SW480 (cell line): ENCODE measurements at places on chromosomes 6 and 20.

GRCh38 chr20:42656130-42656529, 533.6 kb downstream of the PTPRT start:
- DNase-seq = no peak

- DNase-seq = peak; percentile 14
These were observed 65.2 kb downstream of the STX11 start for GRCh38 chr6:144215402-144215931.

GRCh38 chr6:34130862-34131261, 15.0 kb downstream of the GRM4 start:
- DNase-seq = no peak

GRCh38 chr20:3071610-3072529, at the start of gene OXT:
Gene OXT (plus strand): TSS chr20:3071620. CDS start chr20:3071656, 36 bp downstream.
- DNase-seq = no peak

DNA sequence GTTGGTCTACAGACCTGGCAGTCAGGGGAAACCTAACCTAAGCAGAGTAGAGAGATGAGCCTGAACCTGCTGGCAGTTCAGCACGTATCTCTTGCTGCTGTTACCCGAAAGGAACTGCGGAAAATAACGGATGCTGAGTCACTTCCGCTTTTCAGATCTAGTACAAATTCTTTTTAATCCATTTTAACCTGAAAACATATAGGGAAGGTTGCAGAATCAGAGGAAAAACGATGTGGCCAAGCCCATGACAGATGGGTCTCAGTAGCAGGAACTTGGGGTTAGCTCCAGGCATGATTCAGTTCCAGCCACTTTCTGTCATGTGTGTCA, 351.9 kb upstream of the PRND start:
- DNase-seq = no peak

GRCh38 chr6:129936329-129937165, 75.4 kb upstream of the TMEM244 start:
- peak; percentile 26 for DNase-seq

DNA sequence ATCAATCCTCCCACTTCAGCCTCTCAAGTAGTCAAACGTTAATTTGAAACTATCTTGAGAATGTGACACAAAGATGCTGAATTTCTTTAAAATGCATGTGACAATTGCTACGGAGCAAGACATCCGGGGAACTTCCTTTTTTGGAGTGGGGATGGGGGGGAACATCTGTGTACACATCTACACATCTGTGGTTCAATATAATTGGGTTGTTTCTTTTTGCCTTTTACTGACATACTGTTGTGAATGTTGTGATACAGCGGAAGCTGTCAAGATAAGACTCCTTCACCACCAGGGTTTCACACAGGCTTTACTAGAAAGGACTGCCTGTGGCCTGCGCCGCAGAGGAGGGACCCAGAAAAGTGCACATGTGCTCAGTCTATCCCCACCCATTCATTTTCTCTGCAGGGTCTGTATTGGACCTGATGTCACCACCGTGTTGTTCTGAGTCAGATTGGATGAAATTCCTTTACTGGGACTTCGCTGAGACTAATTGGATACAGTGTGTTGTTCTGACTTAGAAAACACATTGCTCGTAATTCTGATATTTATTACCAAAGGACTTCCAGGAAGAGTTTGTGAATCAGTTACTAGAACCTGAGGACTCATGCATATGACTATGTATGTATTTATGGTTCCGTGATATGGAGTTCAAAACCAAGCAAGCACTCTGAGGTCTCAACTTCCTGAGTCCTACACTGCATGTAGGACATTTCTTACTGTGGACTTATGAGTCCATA, 98.7 kb upstream of the SGK1 start:
- DNase-seq = no peak

DNA sequence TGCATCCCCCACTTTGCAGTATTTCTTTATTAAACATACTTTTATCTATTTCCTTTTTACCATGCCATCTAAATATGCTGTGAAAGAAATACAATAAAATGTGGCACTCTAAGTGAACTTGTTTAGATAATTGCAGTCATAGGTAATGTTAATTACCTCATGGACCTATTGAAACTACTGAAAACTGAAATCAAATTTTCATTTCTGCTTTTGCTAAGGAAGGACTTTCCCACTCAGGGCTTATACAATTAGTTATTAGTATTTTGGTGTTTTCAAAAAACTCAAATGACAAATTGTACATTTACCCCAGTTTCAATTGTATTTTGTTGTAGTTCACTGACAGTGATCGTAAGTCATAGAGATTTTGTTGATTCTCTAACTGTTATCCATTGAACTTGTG, 88.4 kb downstream of the ID4 start:
- DNase-seq = no peak

- no peak for DNase-seq
These were observed 110.1 kb downstream of the PREP start for GRCh38 chr6:105292689-105293339.

GRCh38 chr6:84466511-84466910, 239.1 kb upstream of the CEP162 start:
- DNase-seq = peak; percentile 33

DNA sequence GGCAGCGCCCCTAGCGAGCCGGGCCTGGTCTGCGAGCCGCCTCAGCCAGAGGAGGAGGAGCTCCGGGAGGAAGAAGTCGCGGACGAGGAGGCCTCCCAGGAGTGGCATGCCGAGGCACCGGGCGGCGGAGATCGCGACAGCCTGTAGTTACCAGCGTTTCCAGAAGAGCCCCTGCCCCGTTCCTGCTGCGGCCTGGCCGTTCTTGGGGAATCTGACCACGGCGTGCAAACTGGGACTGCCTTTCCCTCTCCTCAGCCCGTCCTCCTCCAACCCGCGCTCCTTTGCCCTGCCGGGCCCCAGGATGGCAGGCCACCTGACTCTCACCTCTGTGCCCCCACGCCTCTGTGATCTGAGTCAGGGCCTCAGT, 802 bp downstream of the HDGFL1 start:
- no peak for DNase-seq

- DNase-seq = peak; percentile 30
These were observed 10.1 kb upstream of the NHSL1 start for GRCh38 chr6:138509371-138509770.

- no peak for DNase-seq
These were observed 184.3 kb downstream of the JARID2 start for GRCh38 chr6:15430186-15430585.

DNA sequence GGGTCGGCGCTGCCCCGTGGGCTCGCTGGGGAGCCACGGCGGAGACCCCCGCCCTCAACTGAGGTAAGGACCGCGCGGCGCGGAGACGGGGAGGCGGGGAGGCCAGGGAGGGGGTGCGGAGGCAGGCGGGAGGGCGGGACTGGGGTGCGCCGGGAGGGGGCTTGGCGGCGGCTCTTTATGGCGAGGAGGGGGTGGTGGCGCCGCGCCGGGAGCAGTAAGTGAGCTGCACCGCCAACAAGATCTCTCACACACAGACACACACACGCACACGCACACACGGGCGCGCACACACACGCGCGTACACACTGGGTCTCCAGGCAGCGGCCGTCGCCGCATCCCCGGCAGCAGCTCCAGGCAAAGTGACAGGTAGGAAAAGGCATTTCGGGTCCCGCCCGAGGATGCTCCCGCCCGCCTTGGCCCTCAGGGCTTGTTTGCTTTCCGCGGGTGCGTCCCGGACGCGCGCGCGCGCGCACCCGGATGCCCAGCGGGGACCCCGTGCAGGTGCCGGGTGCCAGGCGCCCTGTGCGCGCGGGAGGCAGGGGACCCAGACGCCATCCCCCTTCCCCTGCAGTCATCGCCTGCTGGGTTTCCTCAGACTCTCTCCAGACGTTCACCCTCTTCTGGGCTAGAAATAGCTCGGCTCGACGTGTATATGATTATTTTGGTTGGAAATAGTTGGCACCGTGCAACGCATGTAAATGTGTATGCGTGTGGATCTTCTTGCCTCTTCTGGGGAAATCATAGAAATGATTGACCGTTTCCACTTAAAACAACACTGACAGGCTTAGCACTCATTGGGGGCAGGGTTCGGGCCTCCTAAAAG, at the start of gene PLCB4:
TSS of gene PLCB4 (plus strand) at position 247 of the 823 bp plus-strand sequence. CDS start 238,728 bp downstream, outside the sequence.
- peak; percentile 79 for DNase-seq

GRCh38 chr20:53639128-53639527, 45.5 kb upstream of the ZNF217 start:
- no peak for DNase-seq

- no peak for DNase-seq
These were observed 74.4 kb downstream of the OPRM1 start for GRCh38 chr6:154113392-154113791.

- DNase-seq = peak; percentile 44
These were observed 869 bp upstream of the CST5 start for GRCh38 chr20:23880417-23880816.

DNA sequence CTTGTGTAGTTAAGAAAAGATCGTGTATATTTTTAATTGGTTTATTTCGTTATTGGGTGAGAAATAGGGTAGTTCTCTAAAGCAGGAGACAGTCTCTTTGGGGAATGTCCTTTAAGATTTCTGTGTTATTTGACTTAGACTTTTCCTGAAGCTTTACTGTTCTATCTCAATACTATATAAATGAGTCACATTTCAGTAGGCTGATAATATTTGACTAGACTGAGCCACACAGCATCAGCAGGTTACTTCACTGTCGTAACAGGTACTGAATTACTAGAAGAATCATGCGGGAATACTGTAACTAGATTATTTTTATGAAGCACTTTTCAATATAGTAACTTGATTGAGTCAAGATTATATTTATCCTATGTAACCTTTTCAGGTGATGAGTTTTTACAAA, 1.4 kb downstream of the SMAP1 start:
- peak; percentile 25 for DNase-seq

DNA sequence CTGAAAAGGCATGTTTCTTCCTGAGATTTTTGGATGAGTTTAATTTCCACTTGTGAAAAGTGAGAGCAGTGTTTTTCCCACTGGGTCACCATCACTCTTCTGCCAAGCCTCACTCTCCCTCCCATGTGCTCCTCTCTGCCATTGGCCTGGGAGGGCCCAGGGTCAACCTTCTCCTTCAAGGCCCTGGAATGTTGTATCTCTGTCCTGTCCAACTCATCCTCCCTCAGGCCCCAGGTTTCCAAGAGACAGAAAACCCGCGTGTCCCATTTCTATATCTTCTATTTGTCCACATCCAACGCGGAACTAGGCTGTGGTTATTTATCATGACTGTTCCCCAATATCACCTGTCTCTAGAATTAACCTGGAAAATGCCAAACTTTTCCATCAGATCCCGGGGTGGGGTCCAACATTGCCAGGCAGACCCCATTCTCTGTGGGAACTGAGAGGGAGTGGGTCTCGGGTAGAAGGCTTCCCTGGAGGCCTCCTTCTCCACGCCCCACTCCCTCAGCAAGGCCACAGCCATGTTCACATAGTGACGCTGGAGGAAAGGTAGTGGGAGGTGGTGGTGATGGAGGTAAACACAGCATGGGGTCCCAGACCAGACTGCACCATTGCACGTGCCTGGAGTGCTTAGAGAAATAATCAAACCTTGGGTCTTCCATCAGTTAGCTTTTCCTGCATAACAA, 173.5 kb downstream of the SCP2D1 start:
- no peak for DNase-seq

- no peak for DNase-seq
These were observed 859.7 kb upstream of the ADGRB3 start for GRCh38 chr6:67775333-67775732.

DNA sequence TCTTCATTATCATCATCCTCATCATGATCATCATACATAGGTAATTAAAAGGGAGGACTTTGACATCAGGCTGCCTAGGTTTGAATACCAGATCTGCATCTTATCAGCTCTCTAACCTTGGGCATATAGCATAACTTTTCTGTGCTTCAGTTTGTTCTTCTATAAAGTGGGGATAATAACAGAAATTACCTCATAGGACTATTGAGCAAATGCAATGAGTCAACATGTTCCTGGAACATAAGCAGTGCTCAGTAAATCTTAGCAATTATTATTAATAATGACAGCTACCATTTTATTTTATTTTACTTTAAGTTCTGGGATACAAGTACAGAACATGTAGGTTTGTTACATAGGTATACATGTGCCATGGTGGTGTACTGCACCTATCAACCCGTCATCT, 7.2 kb downstream of the C20orf202 start:
- DNase-seq = no peak

DNA sequence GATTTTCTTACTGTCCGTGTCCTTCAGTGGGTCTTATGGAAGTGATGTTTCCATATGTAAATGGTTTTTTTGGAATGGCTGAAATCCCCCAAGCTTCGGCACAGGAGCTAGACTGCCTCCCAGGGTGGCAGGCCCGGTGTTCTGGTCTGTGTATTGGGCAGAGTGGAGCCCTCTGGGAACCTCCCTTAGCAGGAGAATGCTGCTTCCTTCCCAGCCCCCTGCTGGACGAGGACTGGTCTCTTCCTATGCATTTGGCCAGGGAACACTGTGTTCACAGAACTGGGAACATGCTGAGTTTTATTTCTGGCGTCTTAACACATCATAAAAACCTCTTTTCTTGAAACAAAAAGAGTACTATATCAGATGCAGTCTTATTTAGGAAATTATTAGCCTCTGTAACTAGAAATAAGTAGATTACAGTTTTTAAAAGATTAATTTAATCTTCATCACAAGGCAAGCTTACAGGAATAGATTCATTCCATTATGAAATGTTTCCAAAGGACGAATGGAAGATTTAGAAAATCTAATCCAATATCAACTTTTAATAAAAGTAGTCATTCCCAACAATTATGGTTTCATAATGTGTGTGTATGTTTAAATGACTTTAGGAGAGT, 56.6 kb downstream of the SYTL3 start:
- peak; percentile 22 for DNase-seq

DNA sequence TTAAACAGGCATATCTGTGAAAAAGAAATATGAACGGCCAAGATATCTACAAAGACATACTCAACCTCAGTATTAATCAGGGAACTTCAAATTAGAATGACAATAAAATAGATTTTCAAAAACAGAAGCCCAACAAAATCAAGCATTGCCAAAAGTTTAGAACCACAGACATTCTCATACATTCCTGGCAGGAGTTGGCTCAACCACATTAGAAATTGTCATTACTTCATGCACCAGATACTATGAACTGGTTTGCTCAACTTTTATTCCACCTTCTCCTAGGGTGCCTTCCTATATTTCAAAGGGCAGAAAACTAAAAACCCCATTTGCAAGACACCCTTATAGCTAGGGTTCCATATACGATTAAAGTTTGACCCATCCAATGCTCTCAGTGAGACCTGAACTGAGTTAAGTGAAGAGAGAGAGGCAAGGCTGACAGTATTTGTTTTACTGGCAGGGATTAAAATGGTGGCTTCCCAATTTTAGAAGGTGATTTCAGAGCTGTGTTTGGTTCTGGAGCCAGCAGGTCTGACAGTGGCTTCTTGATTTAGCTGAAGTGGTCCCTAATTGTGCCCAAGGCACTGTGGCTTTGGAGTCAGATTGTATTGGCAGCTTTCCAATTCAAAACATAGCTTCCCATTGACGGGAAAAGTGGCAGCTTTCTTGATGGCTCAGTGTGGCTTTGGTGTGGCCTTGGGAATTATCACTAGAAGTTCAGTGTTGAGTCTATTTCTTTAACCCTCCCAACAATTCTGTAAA, 77.1 kb upstream of the CDYL start:
- DNase-seq = no peak
